ENCODE measurements at places on chromosomes 12 and 14.

GRCh38 chr14:72868500-72868899 is 25.4 kb downstream of the DPF3 start:
- DNase-seq: no peak

DNA sequence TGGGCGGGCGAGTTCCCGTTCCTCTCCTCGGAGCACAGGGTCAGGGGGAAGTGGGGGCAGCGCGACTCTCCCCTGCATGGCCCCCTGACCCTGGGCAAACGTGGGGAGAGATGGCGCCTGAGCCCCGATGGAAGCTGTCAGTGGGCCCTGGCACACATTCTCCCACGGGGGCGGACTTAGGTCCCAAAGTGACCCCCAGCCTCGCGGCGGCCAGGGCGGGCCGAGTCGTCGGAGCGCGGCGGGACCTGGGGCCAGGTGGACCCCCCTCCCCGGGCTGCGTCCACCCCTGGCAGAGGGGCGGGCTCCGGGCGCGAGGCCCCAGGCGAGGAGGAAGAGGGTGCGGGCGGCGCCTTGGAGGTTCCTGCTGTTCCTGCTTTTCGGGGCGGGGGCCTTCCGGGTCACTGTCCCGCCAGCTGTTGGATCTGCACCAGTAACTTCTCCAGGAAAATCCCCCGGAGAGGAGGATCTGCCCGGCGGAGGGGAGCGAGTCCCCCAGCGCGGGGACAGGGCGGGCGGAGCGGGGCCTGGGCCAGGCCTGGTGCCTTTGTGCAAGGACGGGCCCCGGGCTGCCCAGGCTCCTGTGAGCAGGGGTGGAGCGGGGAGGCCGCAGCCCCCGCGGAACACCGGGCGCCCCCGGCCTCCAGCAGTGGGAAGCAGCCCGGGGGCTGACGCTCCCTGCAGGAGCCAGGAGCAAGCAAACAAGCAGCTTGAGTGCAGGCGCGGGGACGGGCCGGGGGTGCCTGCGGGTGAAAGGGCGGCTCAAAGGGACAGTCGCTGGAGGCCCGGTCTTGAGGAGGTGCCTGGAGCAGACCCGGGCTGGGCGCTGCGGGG is 15.3 kb downstream of the TNFAIP2 start:
- no peak for DNase-seq

- DNase-seq: no peak
Observed at GRCh38 chr14:100484531-100485267, 102.5 kb downstream of the BEGAIN start.

- DNase-seq: no peak
Observed at GRCh38 chr12:92063641-92064040, 82.0 kb downstream of the BTG1 start.

- no peak for DNase-seq
Observed at GRCh38 chr12:56953314-56953713, 4.1 kb downstream of the RDH16 start.

- DNase-seq: no peak
Observed at GRCh38 chr12:46218322-46219095, 50.3 kb downstream of the SLC38A1 start.

DNA sequence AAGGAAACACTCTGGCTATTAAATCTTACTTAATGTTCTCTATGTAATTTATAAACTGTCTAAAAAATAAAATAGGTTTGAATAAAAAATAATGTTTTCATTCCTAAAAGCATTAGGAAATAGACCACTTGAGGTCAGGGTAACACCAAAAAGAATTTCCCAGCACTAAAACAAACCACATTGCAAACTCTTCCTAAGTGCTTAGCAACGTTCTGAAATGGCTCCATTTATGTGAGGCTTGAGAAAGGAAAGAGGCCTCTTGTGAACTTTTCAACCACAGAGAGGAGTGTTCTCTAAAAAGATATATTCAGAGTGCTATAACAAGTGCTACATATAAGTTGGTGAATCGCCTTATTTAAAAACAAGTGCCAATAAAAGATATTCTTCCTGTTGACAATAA is 42.7 kb downstream of the ALX1 start:
- no peak for DNase-seq

- DNase-seq: peak; percentile 59
Observed at GRCh38 chr12:104958805-104959334, 780 bp upstream of the SLC41A2 start.

GRCh38 chr14:61253064-61253738 is 27.9 kb downstream of the TMEM30B start:
- no peak for DNase-seq
